ENCODE measurements at places on chromosomes 4 and X.

GRCh38 chr4:53494851-53495250, 96.4 kb downstream of the LNX1 start:
- no peak for DNase-seq

DNA sequence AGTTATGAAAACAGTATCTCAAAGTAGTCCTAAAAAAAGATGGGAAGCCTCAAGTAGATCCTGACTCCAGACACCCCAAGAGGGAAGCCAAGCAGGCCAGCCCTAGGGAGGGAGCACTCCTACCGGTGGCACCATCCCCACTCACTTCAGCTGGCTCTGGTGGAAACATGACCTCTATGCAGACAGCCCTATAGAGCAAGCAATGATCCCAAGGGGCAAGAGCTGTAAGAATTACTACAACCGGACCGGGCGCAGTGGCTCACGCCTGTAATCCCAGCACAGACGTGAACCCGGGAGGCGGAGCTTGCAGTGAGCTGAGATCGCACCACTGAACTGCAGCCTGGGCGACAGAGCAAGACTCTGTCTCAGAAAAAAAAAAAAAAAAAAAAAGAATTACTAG, 5.7 kb downstream of the LETM1 start:
- DNase-seq: no peak

DNA sequence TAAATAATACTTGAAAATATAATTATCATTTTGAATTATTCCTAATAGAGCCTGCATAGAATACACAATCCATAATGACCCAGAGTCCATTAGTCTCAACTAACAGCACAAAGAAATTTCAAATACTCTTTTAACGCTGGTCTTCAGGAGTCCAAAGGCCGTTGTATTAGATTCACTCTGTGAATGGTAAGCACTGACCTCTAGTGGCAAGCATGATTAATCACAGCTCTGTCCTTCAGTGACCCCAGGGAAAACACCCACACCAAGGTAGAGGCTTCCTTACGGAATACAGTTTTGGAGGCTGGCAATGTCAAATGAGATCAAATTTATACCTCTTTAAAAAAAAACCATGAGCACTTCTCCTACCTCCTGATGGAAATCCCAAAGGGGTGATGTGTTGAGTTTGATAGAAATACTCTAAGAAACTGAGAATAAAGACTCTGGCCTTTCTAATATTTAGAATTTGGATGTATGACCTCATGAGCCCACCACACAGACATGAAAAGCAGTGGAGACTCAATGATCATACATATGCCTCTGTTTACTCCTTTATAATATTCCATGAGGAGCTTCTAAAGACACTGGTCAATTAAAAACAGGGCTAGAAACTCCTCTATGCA, 147.2 kb upstream of the DKK2 start:
- peak; percentile 75 for DNase-seq

DNA sequence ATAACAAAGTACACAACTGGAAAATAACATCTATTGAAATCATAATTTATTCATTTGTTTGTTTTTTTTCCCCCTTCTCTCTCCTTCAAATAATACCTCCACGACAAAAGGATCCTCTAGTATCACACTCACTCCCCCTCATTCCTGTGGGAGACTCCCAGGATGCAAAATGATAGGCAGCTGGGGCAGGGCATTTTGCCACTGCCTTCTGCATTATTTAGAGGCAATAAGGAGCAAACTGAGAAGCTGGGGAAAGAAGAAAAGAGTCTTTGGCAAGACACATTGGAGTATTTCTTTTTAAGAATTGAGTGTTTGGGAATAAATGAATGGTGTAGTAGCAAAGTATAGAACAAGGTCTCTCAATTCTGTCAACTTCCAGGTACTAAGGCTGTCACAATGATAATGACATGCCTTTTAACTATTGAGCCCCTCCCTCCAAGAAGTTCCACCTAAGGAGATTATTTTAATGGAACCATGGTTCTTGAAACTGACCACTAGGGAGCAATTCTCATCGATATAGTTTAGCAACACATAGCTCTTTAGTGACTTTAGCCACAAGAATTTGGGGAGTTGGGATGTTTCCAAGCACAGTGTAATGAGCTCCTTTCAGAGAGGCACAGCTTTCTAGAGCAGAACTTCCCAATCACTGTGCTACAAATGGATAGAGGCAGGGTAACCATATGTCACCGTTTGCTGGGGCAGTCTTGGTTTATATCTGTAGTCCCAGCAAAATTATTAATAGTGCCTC, 303.3 kb downstream of the FRMPD4 start:
- DNase-seq: peak; percentile 81

Data from myocyte (in vitro differentiated cells).